AG04450 (cell line): ENCODE measurements at places on chromosomes 11 and 22.

DNA sequence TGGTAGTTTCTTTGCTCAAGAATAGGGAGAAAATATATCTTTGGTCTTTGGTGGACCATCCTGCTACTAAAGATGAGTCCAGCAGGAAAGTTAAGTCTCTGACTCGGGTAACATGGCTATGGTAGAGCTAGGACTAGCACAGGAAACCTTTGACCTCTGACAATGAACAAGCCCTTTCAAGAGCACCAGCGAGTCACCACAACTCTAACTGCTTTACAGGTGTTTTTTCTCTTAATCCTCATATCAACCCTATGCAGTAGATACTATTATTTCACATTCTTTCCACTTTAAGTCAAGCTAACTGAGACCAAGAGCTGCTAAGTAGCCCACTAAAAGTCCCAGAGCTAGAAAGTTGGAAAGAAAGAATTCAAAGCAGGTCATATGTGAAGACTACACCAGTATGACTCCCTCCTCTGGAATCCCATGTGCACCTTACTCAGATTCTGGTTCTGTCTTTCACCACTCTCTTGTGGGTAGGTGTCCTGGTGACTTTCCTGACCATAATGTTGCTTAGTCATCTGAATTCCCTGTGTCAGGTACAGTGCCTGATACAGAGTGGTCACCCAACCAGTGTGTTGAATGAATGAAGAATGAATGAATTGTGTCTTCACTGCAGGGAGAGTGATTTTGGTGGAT is 53.8 kb upstream of the ME3 start:
- no peak for DNase-seq

DNA sequence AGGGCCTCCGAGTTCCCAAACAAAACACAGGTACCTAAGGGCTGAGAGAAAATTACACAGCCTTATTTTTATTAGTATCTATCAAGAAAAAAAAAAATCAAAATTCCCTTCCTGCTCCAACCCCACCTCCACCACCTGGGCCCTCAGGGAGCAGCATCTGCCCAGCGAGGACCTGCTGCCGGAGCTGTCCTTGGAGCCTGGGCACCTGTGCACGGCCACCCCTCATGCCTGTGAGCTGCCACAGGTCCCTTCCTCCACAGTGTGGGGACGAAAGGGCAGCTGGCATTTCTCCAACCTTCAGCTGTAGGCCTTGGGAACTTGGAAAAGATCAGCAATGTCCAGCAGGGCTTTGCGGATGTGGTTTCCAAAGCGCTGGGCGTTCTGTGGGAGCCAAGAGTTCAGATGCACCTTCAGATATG is 6.3 kb upstream of the SYCE3 start:
- no peak for DNase-seq

- no peak for DNase-seq
Measured at GRCh38 chr22:46752988-46753310, 9.5 kb upstream of the TBC1D22A start.

- no peak for DNase-seq
Measured at GRCh38 chr11:8023831-8024555, 36.9 kb downstream of the EIF3F start.

DNA sequence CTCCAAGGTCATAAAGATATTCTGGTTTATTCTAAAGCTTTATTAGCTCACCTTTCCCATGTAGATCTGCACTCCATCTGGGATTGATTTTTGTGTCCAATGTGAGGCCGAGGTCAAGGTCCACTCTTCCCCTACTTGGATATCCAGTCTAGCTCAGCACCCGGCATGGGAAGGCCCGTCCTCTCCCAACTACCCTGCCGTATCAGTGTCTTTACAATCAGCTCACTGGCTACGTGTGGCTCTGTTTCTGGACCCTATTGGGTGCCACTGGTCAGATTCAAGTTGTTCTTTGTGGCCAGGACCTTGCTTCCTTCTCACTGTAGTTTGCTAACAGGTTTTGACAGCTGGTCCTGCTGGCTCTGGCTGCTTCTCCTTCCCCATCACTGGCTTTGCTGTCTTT is 30.9 kb downstream of the KCNQ1OT1 start:
- no peak for DNase-seq

DNA sequence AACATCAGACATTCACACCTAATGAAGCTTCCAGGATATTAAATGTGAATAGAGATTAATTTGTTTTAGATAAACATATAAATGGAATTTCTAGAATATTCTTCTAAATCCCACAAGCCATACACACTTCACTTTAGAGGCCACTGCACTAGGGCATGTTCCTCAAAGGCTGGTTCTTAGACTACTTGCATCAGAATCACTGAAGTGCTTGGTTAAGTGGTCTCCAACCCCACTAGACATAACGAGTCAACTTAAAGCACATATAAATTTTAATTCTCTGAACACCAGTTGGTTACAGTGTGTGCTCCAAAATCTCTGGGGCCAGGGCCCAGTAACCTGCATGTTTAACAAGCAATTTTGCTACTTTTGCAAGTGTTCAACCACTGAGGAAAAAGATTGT is 7.9 kb upstream of the ALKBH8 start:
- no peak for DNase-seq

DNA sequence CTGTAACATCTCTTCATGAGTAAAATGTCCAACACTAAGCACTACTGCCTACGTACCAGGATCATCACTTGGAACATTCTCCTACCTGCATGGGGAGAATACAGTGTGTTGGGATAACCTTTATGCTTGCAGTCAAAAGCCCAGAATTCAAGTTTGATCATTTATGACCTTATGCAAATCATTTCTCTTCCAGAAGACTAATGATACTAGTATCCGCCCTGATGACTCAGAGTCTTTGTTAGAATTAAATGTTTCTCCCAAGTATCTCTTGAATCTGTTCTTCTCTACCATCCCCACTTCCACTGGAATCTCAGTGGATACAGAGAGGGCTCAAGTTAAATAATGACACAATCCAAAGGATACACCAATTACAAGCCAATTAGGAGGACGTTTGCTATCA is 12.4 kb downstream of the MAJIN start:
- no peak for DNase-seq

GRCh38 chr11:31529701-31530100 is 20.1 kb downstream of the ELP4 start:
- no peak for DNase-seq

DNA sequence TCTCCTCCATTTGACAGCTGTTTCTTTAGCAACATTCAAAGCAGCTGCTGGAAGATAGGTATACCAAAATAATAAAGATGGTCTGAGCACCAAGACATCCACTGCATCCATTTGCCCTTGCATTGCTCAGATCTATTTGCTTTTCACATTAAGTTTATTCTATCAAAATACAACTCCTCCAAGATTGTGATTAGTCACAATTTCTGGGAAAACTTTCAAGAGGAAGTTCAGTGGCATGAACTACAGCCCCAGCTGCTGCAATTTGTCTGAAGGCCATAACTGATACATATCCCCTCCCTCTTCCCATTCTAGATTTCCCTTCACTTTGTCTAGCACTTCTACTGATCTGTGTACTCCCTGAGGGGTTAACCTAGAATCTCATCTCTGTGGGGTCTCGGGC is 117.5 kb upstream of the CEP126 start:
- no peak for DNase-seq

- DNase-seq = peak; percentile 66
Measured at GRCh38 chr11:64885367-64886286, 7.2 kb upstream of the EHD1 start.
